Stimulated activated CD4-positive, alpha-beta T cell treated with anti-CD3 and anti-CD28 coated beads, Interleukin-12 subunit alpha, Interleukin-12 subunit beta, amount 100 ng/mL, for 24 hours (primary cell): ENCODE measurements at places on chromosomes 13 and 19.

- DNase-seq: no peak
Observed at GRCh38 chr13:63367522-63368198, 1952.0 kb upstream of the PCDH20 start.

GRCh38 chr19:42521346-42522030, 6.8 kb downstream of the CEACAM1 start:
- DNase-seq: no peak

DNA sequence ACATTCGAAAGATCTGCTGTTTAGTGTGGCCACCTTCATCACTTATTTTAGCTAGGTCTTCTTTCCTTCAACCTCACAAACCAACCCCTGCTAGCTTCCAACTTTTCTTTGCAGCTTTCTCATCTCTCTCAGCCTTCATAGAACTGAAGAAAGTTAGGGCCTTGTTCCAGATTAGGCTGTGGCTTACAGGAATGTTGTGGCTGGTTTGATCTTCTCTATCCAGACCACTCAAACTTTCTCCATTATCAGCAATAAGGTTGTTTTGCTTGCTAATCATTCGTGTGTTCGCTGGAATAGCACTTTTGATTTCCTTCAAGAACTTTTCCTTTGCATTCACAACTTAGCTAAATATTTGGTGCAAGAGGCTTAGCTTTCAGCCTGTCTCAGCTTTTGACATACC, 44.7 kb downstream of the CARS2 start:
- no peak for DNase-seq

DNA sequence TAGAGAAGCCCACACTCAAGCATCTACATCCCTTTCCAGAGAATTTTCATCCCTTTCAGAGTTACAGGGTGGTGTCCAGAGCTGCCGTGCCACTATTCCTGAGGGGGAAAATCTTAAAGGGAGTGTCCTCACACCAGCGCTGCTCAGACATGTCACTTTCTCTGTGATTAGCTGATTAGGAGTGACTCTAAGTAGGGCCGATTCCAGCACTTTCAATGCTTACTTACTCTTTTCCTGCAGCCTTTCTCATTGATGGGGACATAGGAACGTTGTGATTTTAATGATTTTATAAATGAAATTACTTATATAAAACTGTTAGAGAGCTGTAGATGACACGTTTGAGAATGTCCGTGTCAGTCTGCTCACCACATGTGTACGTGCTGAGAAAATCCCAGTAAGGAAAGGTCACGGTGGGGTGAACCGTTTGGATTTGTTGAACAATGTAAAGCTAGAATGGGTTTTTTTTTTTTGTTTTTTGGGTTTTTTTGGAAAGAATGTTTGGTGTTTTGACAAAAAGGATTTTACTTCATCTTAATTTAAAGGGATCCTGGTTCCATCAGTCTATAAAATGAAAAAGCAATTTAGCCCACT, 56.6 kb upstream of the SPATA13 start:
- no peak for DNase-seq

- no peak for DNase-seq
Observed at GRCh38 chr13:45280011-45280410, 61.0 kb downstream of the TPT1 start.

DNA sequence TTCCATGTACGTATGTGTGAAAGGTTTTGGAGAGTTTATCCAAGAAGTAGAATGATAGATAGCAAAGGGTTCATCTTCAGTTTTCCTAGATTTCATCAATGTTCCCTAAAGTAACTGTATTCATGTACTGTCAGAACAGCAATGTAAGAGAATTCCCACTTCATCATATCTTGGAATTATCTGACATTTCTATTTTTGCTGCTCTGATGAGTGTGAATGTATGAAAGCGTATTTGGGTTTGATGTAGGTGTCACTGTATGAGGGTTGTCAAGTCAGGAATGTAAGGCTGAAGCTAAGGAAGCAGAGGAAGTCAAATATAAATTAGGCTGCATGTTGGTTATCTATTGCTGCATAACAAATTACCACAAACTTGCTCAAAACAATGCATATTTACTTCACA, 7.2 kb upstream of the KATNAL1 start:
- DNase-seq: no peak

DNA sequence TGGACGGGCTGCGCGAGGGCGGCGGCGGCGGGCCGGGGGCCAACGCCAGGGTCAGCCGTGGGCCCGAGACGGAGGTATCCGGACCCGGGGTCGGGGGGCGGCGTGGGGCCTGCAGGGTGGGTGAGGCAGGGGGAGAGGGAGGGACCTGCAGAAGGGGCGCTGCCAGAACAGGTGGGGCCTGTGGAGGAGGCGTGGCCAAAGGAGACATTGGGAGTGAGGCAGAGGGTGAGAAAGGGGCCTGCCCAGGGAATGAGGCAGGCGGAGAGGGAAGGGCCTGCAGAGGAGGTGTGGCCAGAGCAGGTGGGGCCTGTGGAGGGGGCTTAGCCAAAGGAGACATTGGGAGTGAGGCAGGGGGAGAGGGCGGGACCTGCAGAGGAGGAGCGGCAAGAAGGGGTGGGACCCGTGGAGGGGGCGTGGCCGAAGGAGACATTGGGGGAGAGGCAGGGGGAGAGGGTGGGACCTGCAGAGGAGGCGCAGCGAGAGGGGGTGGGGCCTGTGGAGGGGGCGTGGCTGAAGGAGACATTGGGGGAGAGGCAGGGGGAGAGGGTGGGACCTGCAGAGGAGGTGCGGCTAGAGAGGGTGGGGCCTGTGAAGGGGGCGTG, 4.2 kb downstream of the PRR36 start:
- no peak for DNase-seq
